ENCODE measurements at places on chromosomes 3 and 15. TPM values are rescaled to one million over a fixed set of nuclear protein-coding genes. Genes with fewer than 3 reads are reported as not detected.

Gene UROC1
- not detected for total RNA-seq

Gene FETUB
- total RNA-seq = not detected

Gene CCR1
- total RNA-seq = 0.87 TPM

Gene CSPG5
- under 0.01 TPM for total RNA-seq

Gene FES
- total RNA-seq = 33.5 TPM

Gene C2CD4A
- 0.12 TPM for total RNA-seq

All from uterine smooth muscle cell (primary cell).